ENCODE measurements at places on chromosomes 6 and 20.

DNA sequence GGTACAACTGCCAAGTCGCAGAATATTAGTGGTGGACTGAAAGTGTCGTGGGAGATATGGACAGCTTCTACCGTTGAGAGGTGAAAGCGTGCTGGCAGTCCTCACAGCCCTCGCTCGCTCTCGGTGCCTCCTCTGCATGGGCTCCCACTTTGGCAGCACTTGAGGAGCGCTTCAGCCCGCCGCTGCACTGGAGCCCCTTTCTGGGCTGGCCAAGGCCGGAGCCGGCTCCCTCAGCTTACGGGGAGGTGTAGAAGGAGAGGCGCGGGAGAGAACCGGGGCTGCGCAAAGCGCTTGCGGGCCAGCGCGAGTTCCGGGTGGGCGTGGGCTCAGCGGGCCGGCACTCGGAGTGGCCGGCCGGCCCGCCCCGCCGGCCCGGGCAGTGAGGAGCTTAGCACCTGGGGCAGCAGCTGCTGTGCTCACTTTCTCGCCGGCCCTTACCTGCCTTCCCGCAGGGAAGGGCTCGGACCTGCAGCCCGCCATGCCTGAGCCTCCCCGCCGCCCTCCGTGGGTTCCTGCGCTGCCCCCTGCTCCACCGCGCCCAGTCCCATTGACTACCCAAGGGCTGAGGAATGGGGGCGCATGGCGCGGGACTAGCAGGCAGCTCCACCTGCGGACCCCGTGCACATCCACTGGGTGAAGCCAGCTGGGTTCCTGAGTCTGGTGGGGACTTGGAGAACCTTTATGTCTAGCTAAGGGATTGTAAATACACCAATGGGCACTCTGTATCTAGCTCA is 47.2 kb upstream of the MBOAT1 start:
- no peak for DNase-seq

GRCh38 chr6:28537509-28538140 is 11.9 kb downstream of the GPX5 start:
- DNase-seq = peak; percentile 2

DNA sequence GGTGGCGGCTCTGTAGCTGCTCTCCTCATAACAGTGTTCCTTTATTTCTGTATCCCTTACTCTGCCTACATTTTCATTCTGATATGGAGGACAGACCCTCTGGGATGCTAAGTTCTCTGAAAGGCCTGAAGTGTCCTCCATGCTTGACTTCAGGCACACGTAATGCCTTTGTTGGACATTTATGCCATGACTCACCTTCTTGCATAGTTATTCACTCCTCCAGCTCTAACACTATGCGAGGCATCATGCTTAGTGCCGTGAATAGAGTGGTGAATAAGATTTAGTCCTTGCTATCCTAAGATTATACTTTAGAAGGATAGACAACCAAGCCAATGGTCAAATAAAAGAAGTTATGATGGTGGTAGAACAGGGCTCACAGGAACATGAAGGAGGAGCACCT is 760.9 kb upstream of the FLRT3 start:
- peak; percentile 28 for DNase-seq

GRCh38 chr6:39882531-39882899 is 51.7 kb downstream of the MOCS1 start:
- peak; percentile 76 for DNase-seq

GRCh38 chr20:37564016-37564387 is 36.3 kb upstream of the BLCAP start:
- no peak for DNase-seq

- peak; percentile 78 for DNase-seq
These were observed at the start of gene TGM2 for GRCh38 chr20:38165089-38165965. TSS of gene TGM2 (minus strand) at chr20:38165270. CDS start at chr20:38165198, 72 bp downstream.

DNA sequence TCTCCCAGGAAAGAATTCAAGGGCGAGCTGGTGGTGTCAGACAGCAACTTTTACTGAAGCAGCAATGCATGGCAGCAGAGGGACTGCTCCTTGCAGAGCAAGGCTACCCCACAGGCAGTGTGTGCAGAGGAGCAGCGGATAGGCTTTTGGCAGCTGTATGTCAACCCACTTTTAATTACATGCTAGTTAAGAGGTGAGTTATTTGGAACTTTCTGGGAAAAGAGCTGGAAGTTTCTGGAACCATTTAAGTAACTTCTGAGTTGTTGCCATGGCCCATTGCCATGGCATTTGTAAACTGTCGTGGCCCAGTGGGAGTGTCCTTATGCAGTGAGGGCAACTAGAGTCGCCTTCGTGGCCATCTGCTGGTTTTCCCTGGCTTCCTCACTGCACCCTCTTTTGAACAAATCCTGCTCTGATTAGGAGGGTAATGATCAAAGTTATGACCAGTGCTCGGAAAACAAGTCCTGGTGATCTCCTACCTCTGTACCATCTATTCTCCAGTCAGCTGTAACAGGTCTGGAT is 34.0 kb downstream of the BPIFB4 start:
- peak; percentile 17 for DNase-seq

GRCh38 chr6:21935561-21936028 is 342.0 kb downstream of the SOX4 start:
- peak; percentile 72 for DNase-seq

GRCh38 chr6:73236144-73236750 is 11.0 kb upstream of the KHDC1L start:
- DNase-seq = peak; percentile 96

DNA sequence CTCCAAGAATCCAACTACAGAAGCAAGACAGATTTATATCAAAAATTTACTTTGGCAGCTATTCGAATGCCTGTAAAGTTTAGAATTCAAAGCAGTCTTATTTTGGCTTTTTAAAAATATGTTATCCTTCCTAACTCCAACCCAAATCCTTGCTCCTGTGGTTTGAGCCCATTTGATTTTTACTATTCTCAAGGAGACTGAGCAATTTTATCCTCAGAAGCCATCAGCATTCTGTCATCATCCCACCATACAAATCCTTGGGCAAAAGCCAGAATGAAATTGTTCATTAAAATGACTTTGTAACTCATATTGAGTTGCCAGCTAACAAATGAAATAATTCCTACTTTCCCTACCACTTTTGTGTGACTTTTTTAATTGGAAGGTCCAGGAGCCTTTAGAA is 392.8 kb downstream of the ADGRB3 start:
- DNase-seq = no peak

DNA sequence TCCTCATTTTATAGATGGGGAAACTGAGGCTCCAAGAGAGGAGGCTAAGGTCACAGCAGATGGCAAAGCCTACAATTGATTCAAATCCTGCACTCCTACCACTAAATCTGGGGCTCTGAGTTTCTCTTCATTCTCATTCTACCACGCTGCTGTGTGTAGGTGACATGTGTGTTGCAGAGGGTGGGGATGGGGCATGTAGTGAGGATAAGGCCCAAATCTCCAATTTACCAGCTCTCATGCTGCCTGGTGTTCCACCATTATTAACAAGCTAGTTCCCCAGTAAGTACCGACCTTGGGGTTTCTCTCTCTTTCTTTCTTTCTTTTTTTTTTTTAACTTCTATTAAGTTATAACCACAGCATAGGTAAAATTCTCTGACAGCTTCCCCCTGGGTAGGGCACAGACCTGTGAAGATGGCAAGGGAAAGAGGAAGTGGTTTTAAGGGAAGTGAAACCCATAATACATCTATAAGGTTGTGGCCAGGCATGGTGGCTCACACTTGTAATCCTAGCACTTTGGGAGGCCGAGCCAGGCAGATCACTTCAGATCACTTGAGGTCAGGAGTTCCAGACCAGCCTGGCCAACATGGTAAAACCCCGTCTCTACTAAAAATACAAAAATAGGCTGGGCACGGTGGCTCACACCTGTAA is 13.0 kb upstream of the MATN4 start:
- DNase-seq = no peak

DNA sequence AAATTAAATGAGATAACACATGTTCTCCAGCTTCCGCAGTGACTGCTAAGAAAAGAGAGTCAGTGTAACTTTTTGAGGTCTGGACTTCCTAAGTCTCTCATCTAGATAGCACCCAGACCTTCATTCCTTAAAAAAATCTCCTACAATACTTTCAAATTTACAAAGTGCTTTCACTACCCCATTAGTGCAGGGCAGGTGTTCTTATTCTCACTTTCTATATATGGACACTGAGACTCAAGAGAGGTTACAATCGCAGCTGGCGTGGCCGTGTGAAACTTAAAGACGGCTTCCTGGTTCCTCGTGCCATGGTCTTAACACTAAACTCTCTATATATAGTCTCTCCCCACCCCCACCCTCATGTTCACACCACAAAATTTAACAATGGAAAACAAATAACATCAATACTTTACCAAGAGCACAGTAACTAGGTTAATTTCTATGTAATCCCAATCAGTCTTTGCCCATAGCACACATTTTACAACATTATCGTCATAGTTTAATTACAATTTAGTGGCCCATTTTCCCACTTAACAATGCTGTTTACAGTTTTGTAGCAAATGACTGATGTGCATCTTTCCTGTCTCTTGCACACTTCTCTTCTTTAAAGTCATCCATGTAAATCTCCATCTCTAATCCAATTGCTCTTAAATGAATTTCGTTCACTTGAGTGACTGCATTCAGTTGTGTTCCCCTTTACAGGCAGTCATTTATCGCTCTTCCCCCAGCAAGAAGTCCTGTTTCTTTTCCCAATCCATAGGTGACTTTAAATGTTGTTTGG is 78.8 kb upstream of the ARID1B start:
- DNase-seq = no peak

- DNase-seq = no peak
These were observed 54.7 kb downstream of the TRAF3IP2 start for GRCh38 chr6:111550953-111551352.

- peak; percentile 89 for DNase-seq
These were observed 16.1 kb downstream of the TTPAL start for GRCh38 chr20:44491635-44492395.

DNA sequence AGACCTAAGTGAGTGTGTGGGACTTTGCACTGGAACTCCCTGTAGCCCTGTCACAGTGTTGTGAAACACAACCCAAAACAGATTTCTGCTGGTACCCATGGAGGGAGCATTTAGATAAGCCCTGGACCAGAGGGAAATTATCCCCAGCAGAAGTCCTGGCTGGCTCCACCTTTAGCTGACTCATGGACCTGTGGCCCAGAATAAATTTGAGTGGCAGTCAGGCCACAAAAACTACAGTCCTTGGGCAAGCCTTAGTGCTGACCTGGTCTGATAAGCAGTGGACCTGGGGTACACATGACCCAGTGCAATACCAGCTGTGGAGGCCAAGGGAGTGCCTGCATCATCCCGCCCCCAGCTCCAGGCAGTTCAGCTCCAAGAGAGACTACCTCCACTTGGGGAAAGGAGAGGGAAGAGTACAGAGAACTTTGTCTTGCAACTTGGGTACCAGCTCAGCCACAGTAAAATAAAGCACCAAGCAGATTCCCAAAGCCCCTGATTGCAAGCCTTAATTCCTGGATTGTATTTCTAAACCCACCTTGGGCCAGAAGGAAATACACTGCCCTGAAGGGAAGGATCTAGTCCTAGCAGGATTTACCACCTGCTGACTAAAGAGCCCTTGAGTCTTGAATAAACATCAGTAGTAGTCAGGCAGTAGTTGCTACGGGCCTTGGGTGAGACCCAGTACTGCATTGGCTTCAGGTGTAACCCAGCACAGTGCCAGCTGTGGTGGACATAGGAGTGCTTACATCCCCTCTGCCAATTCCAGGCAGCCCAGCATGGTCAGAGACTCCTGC is 140.4 kb upstream of the COL21A1 start:
- no peak for DNase-seq

DNA sequence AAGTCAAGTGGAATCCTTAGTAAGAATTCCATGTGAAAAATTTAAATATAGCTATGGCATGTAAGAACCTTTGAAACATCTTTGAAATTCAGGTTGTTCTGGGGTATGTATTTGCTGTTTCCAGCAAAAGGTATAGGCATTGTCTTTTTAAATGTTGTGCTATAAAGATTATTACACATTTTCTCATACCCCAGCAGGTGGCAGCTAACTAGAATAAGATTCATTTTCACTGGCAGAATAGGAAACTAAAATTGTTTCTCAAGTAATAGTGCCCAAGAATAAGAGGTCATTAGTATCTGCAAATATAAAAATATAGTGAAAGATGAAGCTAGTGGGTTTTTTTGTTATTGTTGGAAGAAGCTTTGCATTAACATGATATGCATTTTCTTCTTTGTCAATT is 1.8 kb downstream of the GRIK2 start:
- DNase-seq = peak; percentile 42

- no peak for DNase-seq
These were observed 54.1 kb downstream of the UBE2V1 start for GRCh38 chr20:50058662-50059402.

DNA sequence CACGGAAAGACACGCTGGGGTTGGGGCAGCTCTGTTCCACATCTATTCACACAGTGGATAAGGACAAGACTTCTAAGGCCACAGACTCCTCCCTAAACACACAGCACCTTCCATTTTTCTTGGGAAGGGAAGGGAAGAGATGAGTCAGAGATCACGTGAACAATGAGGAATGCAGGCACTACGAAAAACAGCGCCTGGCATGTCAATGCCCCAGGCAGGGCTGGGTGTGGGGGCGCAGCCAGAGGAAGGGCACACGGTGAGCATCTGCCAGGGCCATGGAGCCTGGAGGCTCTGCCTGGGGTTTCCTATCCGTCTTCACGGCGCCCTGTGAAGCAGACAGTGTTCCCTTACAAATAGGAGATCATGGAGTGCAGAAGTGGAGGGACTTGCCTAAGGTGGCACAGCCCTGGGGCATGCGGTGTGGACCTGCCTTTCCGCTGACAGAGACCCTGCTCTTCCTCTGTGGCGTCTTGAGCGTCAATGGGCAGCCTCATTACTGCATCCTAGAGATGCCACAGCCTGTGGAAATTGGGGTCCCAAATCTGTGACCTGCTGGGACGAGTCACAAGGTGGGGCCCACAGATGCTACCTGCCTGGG is 15.4 kb downstream of the UNC93A start:
- no peak for DNase-seq

DNA sequence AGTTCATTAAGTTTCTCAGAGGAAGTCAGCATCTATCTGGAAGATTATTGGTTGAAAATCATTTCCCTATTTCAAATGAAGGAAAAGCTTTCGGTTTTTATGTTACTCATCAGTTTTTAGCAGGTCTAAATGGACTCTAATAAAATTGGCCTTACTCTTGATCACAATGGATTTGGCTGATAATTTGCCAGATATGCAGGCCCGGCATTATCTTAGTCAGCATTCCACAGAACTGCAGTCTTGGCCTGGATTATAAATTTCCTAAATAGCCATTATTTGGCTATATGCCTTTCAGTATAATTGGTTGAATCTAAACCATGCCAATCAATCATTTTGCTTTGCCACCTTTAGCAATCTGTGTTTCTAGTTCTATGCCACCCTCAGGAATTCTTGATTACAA is 91.7 kb upstream of the KCNQ5 start:
- DNase-seq = peak; percentile 33

GRCh38 chr6:105095139-105095538 is 84.7 kb downstream of the POPDC3 start:
- no peak for DNase-seq

- DNase-seq = no peak
These were observed 135.2 kb upstream of the TAB2 start for GRCh38 chr6:149182262-149182661.

DNA sequence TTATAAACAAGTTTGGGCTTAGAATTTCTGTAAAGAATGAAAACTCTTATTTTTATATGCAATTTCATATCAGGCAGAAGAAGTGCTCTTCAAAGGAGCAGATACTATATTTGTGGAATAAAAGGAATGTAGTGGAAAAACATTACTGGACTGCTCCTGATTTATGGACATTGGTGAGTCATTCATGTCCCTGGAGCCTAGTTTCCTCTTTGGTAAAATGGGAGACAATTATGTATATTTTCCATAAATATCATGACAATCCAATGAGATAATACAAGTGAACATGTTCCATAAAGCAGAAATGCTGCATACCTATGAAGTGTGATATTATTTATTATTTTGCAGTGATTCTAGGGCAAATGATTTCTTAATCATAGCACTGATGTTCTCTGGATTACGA is 445.8 kb upstream of the CITED2 start:
- DNase-seq = peak; percentile 62
